ENCODE measurements at places on chromosomes 2 and 18.

DNA sequence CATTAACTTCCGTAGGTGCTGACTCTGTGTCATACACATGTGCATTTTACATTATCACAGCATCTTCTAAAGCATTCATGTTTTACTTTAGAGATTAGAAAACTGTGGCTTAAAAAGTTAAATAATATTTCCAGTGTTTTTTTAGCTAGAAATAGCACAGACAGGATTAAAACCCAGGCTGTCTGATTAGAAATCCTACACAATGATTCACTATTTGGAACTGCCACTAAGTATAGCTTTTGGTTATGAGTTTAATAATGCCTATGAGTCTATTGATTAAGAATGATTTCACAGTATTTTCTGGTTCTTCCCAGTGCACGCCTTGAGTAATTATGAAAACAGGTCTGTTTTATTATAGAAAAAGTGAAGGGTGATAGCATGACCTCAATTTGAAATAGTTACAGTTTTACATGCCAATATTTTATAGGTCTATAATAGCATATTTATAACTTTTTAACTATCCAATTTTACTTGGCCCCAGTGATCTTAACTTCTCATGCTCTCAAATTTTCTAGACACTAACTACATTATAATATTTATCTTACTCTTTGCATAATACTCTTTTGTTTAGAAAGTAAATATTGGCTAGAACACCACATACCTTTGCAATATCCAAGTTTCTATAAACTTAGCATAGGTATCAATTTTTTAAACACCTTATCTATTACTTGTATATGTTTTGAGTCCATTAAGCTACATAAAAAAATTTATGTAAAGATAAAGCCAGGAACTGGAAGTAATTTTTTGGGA lies 313.2 kb downstream of the RND3 start:
- DNase-seq = no peak

GRCh38 chr2:19503915-19504314 lies 145.5 kb upstream of the OSR1 start:
- no peak for DNase-seq

DNA sequence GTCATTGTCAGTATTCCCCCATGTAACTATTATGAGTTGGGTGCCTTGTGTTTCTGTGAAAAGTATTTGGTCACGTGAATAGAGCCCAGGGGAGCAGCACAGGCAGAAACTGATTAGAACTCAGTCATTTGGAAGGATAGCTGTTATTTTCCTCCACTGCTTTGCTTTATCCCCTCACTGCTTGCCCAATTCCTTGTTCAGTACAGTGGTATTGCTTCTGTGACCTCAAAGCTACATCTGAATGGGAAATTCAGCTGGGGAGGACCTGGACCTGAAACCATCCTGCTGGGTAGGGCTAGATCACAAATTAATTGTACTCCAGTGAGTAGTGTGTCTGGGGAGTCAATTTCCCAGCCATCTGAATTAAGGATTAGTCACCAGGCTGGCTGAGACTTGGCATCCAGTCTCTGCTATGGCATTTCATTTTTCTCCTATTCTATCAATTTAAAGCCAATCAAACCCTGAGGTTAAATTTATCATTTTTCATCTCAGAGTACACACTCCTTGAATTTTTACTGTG lies 1231.6 kb upstream of the GYPC start:
- no peak for DNase-seq

DNA sequence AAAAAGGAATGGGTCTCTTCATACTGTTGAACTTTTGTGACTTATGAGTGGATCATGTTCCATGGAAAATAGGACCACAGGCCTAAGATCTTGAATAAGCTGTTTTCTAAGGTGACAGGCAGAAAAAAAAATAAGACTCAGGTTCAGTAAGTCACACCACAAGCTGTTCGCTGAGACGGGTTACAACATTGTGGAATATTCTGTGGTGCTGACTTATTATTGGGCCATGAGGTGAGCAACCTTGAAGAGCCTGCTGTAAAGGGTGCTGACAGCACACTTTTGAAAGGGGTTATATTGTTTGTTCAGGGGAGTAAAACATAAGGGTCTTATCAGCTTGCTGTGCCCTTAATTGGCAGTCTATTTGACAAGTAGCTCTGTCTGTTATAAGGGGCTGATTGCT lies 439.8 kb upstream of the SLC14A2 start:
- DNase-seq = no peak

DNA sequence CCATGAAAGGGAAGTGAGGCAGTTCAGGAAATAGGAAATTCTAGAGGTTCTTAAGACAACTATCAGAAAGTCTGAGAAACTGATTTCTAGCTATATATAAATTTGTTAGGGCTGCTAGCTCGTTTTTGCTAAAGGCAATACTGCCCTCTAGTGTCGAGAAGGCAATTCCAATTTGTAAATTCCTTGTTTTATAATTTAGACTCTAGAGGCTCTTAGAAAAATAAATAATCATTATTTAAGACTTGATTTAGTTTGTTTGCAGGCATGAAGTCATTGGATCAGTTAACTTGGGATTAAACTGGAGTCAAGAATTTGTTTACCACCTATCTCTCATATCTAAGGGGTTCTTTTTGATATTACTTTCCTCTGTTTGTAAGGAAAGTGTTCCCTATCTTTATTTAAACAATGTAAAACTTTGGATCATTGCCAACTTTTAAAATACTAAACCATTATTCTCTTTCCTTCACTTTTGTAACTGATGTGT lies 66.2 kb downstream of the ACVR2A start:
- DNase-seq = no peak

- DNase-seq = no peak
These were observed 204.9 kb downstream of the ASB1 start for GRCh38 chr2:238631491-238632180.

DNA sequence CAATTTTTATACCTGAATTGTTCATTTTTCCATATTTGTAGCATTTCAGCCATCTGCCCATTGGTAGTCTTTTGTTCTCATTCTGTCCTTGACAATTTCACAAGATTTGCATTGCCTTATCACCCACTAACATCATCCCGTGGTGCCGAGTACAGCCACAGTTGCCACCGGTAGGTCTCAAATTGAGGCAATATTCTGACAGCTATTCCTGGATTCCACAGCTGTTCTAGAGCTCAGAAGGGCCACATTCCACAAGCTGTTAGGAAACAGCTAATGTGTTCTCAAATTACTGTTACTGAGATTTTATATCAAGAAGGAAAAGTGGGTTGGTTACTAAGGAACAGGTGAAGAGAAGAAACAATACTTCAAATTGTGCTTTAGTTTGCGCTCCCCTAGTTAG lies 178.8 kb downstream of the RPRM start:
- no peak for DNase-seq

DNA sequence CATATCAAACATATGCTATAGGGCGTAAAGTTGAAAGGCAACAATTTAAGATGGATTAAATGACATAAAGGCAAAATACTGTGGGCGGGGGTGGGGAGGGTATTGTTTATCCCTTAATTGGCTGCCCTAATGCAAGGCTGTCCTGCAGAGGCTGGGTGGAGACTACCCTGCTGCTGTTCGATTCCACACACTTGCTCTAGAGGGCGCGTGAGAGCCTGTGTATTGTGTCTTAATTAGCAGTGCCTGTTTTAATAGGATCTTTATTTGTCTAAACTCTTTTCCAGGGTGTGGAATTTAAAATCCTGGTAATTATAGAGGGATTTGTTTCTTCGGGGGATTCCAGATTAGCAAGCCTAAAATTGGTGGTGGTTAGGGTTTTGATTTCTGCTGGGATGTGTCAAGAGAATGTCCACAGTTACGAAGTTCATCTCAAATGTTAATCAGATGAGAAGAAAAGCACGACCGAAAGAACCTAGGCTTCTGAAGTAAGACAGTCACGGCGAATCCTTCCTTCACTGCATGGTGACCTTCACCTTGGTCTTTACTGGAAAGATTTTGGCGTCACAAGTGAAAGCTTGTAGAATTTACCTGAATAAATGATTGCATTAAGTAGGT lies 103.5 kb upstream of the MAP3K20 start:
- peak; percentile 3 for DNase-seq

GRCh38 chr2:135775420-135775819 lies 33.8 kb downstream of the UBXN4 start:
- no peak for DNase-seq

DNA sequence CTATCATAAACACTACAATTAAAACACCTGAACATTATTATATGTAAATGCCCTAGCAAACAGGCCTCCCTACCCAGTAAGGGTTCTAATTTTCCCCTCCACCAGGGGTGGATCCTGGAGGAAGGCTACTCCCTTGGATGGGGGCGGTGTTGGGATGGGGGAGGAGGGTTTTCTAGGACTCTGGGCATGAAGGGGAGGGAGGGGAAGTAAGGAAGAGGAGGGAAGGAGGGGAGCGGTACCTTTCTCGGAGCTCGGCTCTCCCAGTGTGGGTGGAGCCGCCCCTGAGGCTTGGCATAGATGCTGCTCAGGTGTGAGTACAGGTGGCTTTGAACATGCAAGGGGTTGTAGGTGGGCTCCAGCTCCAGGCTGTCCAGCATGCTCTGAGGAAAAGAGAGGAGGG lies 5.4 kb downstream of the DOK1 start:
- no peak for DNase-seq

DNA sequence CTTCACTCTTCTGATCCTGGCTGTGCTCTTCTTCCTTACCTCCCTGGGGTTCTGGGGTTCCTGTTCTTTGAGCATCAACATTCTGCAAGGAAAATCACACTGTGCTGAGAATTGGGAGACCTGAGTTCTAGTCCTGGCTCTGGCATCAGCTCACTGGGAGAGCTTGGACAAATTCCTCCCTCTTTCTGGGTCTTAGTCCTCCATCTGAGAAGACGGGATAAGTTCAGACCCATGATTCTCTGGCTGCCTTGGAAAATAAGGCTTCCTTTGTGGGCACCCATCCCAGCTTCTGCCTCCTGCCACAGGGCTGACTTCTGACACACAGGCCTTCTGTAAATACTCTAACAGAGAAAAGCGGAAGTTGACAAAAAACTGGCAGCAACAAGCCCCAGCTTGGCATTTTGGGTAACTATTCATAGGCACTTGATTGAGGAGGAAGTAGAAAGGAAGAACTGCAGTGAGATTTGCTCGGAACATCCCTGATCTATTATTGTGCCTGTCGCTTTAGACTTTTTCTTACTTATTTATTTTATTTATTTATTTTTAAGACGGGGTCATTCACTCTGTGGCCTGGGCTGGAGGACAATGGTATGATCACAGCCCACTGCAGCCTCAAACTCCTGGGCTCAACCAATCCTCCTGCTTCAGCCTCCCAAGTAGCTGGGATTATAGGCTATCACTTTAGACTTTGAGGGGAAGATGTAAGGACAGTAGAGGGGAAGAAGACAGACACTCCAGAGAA lies 7.9 kb downstream of the PCBP1 start:
- DNase-seq = no peak

GRCh38 chr2:42367835-42368234 lies 6.8 kb upstream of the COX7A2L start:
- DNase-seq = no peak

DNA sequence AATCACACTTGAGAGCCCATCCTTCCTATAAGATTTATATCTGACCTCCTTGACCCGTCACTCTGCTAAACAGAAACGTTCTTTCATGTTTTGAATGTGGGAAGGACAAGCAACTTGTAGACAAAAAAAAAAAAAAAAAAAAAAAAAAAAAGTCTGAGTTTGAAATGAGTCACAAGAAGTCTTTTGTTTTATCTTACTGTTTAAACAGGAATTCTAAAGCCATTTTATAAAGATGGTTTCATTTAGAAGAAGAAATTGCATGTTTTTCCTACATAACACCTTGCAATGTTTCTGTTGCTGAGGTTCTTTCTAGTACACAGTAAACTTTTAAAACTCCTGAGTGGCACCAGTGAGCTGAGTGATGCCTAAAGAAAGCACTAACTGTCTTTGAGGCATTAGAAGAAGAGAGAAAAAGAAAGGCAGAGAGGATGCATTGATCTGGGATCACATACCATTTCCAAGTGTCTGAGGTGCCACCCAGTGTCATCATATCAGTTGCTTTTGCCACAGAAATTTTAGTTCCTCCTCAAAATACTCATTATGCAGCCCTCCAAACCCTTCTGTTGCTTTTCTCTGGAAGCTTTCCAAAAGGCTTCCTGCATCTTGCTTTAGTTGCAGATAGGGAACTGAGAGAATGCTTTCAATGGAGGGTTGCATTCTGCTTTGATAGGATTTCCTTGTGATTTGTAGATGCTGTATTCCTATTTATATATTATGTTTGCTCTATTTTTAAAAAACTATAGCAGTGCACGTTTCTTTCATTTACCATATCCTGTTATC lies 69.1 kb downstream of the ACVR2A start:
- DNase-seq = no peak

DNA sequence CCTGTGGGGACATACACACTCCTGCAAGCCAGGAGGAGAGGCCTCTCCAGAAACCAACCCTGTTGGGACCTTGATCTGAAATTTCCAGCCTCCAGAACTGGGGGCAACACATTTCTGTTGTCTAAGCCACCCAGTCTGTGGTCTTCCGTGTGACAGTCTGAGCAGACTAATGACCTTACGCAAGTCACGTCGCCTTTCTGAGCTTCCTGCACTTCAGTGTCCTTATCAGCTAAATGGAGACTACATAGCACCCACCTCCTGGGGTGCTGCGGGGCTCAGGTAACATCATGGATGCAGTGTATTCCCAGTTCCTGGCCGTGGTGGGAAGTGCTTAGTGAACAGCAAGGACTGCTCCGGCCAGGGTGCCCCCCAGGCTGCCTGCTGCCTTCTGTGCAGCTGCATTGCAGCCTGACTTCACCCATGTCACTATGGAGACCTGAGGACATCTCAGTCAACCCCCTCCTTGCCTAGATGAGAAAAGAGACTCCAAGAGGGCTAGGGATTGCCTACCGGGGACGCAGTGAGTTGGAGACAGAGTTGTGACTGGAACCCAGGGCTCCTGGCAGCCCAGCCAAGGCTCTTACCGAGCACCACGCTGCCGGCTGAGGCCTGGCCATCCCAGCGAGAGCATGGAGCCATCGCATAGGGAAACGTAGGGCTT lies 61.2 kb upstream of the FZD5 start:
- no peak for DNase-seq

GRCh38 chr2:238557936-238558335 lies 131.2 kb downstream of the ASB1 start:
- no peak for DNase-seq

DNA sequence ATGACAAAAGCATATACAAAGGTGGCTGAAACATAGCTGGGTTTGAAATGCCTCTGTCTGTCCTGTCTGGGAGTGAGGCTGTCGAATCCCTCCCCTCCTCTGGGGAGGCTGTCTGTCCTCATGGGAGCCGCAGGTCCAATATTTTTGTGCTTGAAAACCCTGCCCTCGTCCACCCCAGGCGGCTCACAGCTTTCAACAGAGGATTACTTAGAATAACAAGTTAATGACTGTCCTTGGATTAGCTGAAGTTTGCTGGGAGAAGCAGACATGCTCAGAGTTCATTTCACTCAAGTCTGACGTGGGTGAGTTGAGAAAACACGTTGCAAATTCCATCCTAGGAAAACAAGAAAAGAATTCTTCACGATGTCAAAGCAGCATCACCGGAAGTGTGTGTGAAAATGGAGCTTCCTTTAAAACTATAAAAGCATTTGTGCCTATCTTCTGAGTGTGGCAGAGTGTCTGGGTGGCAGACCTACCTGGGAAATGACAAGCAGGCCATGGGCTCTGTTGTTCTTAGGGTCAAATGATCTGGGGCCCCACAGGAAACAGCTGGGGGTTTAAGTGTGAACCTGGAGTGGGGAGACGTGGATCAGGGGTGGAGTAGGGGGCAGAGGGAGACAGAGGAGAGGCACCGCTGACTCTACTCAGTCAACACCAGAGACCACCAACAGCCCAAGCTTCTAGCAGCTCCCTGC lies 77.1 kb downstream of the DDX1 start:
- no peak for DNase-seq

Data from activated naive CD4-positive, alpha-beta T cell (primary cell).